ENCODE measurements at places on chromosomes 6 and 20.
A peak's percentile ranks its signal among the peaks of the same experiment; 100 is the strongest.

DNA sequence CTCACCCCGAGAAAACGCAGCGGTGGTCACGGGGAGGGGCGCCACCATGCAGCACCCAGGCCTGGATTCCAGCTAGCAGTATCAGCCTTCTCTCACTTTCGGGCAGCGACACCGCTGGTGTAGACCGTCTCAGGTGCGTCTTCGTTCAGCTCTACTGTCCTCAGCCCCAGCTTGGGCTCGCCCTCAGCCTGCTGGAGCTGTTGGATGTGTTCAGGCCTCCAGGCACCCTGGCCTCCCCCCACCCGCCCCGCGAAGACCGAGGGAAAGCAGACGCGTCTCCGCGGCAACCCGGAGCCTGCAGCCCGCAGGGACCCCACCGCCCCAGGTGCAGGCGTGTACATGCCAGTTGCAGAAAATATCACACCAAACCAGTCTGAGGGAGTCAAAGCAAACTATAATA, 60.8 kb upstream of the CARMIL1 start:
- DNase-seq, result no peak

GRCh38 chr6:53333439-53334408, 15.0 kb downstream of the ELOVL5 start:
- DNase-seq, result no peak

DNA sequence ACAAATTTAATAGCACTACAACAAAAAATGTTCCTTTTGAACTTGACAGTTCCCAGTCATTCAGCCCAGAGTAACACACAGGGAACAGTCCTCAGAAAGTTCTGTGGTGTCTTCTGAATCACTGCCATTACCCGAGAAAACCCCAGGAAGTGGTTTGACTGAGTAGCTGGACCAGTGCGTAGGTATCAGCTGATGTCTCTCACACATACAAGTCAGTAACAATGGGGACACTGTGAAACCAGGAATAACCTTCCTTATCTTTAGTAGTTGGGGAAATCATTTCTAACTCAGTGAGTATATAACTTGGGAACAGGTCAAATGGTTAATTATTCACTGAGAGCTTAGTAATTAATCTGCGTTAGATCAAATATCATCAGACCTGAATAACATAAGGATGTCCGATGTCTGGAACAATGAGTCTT, 73.1 kb downstream of the HIVEP2 start:
- DNase-seq, result no peak

DNA sequence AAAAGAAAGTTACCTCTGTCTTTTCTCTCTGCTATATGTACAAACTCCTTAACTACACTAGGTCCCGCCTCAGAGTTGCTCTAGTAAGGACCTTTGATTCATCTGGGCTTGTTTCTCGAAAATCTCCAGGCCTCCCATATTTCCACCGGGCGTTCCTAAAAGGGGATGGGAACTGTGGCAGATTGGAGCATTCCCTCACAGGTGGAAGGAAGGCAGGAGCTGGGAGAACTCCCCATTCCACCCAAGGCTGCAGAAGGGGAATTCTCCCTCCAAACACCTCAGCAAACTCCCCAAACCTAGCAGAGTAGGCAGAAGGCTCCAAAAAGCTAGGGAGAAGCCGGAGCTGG, 1.6 kb upstream of the TFAP2A start:
- no peak for DNase-seq

DNA sequence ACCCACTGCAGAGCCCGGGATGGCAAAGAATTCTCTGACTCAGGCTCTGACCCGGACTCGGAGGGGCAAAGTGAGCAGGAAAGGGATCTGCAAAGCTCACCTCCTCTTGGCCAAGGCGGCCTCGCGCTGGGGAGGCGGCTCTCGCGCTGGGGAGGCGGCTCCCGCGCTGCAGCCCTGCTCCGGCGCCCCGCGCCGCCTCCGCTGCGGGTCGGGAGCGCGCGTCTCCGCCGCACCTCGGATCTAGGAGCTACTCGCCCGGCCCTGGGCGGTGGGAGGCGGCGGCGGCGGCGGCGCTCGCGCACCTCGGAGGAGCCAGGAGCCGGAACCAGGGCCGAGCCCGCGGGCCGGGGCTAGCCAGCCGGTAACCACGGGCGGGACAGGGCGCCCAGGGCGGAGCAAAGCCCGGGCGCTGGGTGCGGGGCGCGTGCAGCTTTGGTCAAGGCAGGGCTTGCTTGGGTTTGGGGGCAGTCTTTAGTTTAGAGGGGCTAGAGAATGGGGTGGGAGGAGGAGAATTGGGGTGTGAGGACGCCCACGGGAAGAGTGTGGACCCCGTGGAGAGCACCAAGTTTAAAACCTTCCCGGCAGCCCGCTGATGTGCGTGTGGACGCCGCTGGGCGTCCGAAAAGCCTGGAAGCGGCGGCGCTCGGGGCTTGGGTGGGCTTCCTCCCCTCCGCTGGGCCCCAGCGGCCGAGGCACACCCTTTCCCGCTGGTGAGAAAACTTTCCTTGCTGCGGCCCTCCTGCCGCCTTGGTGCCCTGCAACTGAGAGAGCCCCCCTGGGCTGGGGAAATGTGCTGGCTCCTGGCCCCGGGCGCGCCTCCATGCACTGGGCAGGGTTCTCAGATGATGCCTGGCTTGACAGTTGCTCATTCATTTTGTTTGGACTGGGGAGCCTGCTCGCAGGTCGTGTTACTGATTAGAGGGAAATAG, at the start of gene MRAP2:
Gene MRAP2, plus strand, starts transcription at position 250 of the 929 bp plus-strand sequence. CDS start 21,547 bp downstream, outside the sequence.
- DNase-seq, result no peak

GRCh38 chr6:46025573-46025972, 9.9 kb upstream of the CLIC5 start:
- DNase-seq, result no peak

DNA sequence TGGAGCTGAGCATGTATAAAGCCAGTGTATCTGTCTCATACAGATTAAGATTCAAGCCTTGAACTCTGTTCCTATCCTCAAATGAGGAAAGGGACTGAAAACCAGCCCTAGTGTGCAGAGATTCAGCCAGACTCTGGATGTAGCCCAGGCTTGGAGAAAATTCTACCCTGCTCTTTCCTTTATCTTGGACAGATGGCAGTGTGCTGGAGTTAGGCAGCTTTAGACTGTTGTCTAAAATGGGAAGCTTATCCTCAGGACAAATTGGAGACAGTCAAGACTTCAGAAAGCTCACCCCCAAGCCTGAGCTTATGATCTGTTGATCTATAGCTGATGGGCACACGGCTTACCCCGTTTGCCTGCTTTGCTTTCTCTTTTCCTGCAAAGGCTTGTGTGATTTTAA, 1057.6 kb downstream of the KIF16B start:
- DNase-seq, result no peak

DNA sequence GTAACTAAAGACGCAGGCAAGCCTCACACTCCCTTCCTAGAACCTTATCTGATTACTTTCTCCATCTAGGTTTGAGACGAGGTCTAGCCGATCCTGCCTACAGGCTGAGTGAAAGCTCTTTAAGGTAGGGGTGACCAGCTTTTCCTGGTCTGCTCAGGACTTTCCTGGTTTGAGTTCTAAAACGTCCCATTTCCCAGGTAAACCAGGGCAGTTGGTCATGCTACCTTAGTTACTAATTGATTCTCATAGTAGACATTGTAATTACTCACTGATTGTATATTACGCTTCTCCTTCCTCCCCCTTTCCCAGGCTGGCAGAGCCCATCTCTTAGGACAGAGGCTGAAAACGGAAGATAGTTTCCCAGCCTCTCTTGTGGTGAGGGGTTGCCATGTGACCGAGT, 27.9 kb upstream of the RSPO4 start:
- no peak for DNase-seq

- DNase-seq, result no peak
Observed at GRCh38 chr6:15763837-15764236, 101.0 kb upstream of the DTNBP1 start.

- no peak for DNase-seq
Observed at GRCh38 chr20:5135363-5136012, 8.7 kb downstream of the CDS2 start.

- no peak for DNase-seq
Observed at GRCh38 chr6:148203281-148203925, 139.2 kb upstream of the SASH1 start.

DNA sequence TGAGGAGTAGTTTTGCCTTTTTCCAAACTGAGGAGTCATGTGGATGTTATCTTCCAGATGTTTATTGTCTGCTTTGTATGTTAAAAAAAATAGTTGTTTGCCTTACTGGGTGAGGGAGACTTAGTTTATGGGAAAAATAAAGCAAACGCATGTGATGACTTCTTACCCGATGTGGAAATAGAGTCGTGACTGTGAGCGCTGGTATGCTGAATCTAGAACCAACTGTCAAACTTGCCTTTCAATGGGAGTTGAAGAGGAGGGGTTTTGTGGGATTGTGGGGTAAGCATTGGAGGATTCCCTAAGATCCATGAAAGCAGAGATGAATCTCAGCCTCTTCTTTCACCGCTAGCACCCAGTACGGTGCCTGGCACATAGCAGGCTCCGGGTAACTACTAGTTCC, 5.3 kb downstream of the DCBLD1 start:
- no peak for DNase-seq

DNA sequence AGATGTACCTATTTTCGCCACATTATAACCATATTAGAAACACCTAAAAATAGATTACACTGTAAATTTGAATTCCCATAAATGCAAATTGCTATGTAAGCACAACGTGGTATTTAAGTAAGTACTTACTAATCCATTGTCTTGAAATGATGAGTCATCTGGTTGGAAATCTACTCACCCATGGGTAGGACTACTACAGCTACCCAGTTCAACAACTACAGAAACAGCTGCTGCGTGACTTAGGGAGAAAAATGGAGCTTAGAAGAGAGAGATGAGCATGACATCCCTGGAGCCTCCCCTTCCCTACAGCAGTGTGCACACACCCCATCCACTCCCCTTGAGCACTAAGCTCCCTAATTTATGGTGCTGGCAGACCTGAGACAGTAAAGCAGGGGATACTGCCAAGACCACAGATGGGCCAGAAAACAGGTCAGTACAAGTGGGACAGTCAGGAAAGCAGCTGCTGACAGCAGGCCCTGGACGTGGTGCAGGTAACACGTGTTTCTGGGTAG, 26.9 kb downstream of the RRAGD start:
- DNase-seq, result no peak

DNA sequence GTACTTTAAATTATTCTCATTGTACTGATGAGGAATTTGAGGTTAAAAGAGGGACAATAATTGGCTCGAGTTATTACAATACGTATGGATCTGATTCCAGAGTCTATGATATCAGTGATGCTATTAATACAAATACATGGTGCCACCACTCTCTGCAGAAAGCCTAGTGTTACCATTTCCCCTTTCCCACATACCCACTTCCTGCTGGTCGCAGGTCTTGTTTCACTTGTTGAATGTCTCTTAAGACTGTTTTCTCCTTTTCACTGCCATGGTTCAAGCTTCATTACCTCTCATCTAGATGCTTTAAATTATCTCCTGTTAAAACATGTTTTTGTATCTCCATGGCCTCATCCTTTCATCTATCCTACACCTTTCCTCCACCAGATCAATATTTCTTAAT, 62.0 kb downstream of the FHL5 start:
- no peak for DNase-seq

DNA sequence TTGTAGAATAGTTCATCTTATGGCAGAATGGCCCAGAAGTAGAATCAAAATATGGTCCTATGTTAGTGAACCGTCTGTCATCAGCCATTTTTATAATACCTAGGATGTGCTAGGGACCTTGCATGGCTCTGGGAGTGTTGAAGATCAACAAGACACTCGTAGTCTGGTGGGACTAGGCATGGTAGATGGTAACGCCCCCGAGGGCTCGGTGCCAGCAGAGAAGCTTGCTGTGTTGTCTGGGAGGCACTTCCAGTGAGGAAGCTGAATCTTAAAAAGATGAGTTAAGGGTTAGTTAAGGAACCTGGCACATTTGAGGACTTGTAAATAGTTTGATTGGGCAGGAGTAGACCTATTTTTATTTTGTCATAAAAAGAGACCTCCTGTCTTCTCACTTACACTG, 82.4 kb downstream of the MAP3K4 start:
- no peak for DNase-seq

DNA sequence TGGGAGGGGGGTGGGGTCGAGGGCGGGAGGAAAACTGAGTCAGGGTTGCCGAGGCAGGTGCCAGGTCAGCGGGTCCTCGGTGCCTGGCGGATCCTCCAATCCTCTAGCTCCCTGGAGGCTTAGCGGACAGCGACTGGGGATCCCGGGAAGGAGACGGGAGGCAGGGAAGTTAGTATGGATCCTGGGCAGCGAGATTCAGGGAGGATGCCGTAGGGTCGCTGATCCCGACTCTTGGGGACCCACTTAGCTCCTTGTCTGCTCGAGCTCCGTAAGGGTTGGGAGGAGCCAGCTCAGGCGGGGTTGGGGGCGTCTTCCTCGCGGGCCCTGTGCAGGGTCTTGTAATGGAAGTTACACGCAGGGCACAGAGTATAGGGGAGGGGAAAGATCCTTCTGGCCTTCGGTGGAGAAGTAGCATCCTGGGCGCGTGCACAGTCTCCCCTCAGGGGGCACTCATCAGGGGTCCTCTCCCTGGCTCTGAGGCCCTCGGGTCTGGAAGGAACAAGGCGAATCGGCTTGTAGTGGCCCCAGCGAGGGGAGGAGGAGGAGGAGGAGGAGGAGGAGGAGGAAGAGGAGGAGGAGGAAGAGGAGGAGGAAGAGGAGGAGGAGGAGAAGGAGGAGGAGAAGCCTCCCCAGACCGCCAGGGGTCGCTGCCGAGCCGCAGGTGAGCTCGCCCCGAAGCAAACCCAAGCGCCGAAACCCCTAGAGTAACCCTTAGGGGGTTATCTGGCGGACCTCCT, 6.4 kb upstream of the SLC12A5 start:
- peak; percentile 45 for DNase-seq

GRCh38 chr6:73722318-73723060, 26.5 kb downstream of the CD109 start:
- peak; percentile 28 for DNase-seq
